ENCODE measurements at places on chromosomes 4 and X.
A peak's percentile ranks its signal among the peaks of the same experiment; 100 is the strongest.

- H3K27ac ChIP-seq, result peak overlapping the region; percentile 79
- no peak for DNase-seq
- peak overlapping the region; percentile 82 for H3K4me3 ChIP-seq
These were observed 338 bp upstream of the KLHL2 start for GRCh38 chr4:165207016-165207430.

DNA sequence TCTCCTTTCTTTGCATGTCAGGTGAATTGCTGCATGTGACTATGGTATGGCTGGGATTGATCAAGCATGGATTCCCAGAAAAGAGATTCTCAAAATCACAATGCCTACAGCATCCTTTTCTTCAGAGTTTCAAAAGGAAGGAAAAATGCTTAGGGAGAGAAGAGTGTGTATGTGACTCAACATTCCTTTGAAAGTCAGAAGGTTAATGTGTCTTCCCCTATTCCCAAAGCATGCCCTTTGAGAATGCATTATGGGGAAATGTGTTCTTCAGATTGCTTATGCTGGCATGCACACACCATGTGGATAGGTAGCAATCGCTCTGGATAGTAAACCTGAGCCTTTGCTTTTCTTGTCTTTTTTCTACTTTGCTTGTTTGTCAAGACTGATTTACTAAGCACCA, 78.5 kb downstream of the ELOVL6 start:
- peaks cover 22% of the 10 kb centered on the region for H3K36me3 ChIP-seq
- H3K27me3 ChIP-seq, result no peaks in the 10 kb centered on the region
- H3K4me1 ChIP-seq, result peaks cover 19% of the 10 kb centered on the region

DNA sequence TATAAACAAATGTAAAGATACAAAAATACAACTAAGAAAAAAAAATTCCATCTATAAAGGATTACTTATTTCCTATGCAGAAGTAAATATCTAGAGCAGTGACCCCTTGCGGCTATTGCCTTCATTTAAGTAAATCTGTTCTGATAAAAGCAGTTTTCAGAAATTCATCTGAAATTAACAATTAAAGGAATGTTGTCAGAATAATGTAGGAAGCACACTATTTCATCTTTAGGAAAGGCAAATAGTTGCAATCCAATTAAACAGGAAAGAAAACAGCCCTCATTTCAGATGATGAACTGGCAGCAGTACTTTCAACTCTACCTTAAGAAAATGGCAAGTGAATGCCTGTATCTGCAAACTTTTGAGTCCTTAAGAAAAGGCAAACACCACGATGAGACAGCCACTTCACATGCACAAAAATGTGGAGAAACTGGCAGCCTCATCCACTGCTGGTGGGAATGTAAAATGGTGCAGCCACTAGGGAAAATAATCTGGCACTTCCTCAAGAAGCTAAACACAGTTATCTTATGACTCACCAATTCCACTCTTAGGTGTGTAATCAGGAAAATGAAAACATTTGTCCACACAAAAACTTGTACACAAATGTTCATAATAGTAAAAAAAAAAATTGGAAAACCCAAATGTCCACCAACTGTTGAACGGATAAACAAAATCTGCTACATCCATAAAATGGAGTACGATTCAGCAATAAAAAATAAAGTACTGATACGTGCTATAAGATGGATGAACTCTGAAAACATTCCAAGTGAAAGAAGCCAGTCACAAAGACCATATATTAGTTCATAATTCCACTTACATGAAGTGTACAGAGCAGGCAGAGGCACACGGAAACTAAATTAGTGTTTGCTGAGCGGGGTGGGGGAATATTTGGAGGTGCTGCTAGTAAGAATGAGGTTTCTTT, 2.0 kb upstream of the THAP9 start:
- H3K27me3 ChIP-seq, result no peaks in the 10 kb centered on the region
- H3K36me3 ChIP-seq, result peaks cover 37% of the 10 kb centered on the region
- peaks cover 29% of the 10 kb centered on the region for H3K4me1 ChIP-seq
- no peak for DNase-seq

GRCh38 chrX:74922922-74923543, 2.2 kb downstream of the NEXMIF start:
- H3K36me3 ChIP-seq, result no peaks in the 10 kb centered on the region
- no peak overlapping the region for H3K27ac ChIP-seq
- peaks cover 5% of the 10 kb centered on the region for H3K27me3 ChIP-seq
- peak overlapping the region; percentile 74 for H3K4me3 ChIP-seq
- DNase-seq, result no peak
- H3K4me1 ChIP-seq, result no peaks in the 10 kb centered on the region

- no peak overlapping the region for H3K27ac ChIP-seq
- H3K36me3 ChIP-seq, result no peaks in the 10 kb centered on the region
- H3K4me1 ChIP-seq, result peaks cover 4% of the 10 kb centered on the region
- no peaks in the 10 kb centered on the region for H3K27me3 ChIP-seq
These were observed 105.4 kb downstream of the MSN start for GRCh38 chrX:65772842-65773241.

DNA sequence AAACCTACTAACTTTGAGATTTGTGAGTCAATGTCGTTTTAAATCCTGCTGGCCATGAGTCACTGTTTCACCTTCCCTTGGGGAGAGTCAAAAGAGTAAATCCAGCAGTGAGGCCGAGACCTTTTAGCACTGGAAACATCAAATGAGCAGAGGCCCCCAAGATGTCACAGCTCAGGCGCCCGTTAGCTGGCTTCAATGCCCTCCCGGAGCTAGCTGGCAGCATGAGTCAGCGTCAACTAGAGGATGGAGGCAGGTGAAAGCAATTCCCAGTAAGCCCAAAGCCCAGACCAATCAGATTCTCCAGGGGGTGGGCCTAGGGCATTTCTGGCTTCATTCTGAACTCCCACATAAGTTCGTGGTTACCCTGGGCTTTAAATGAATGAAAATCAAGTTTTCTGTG, 170.9 kb downstream of the CLCN4 start:
- H3K4me1 ChIP-seq, result no peaks in the 10 kb centered on the region
- H3K36me3 ChIP-seq, result no peaks in the 10 kb centered on the region
- no peak overlapping the region for H3K27ac ChIP-seq
- DNase-seq, result no peak
